Activated CD8-positive, alpha-beta memory T cell treated with anti-CD3 and anti-CD28 coated beads for 1 hour (primary cell): ENCODE measurements at places on chromosomes 5 and 9.

DNA sequence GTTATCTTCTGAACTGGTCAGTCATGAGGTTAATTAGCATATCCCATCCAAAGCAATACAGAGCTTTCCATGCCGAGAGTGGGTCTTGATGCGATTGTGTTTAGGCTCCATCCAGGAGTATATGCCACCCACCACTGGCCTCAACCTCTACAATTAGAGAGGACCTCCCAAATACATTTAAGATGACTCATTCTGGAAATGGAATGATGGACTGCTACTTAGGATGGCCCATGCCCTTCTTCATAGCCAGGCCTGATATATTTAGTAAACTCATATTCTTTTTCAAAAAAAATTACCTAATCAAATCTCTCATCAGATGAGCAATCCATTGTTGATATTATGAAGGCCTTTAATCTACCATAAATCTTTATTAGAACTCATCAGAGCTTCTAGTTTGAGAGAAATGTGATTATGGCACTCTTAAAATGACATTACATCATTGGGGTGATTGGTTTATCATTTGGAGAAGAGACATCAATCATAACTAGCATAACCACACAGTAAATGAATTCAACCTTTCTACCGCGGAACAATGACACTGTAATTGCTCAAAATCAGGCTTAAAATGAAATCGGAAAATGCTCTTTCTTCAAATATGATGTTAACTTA lies 414.2 kb upstream of the WWC1 start:
- DNase-seq: no peak

DNA sequence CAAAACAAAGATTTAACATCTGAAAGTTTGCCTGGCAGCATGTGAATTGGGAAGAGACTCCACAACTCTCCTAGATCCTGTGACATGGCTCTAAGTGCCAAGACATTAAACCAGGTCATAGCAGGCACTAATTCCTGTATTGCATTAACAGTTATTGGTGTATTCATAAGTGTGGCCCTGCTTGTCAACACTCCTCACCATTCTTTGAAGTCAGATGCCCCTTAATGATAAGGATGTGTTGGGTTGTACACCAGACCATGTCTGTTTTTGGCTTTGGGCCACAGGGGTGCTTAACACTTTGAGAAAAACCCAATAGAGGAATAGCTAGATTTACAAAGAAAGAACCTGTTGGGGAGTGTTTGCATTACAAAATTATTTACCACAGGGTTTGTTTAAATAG lies 43.4 kb upstream of the PDE8B start:
- DNase-seq: no peak

DNA sequence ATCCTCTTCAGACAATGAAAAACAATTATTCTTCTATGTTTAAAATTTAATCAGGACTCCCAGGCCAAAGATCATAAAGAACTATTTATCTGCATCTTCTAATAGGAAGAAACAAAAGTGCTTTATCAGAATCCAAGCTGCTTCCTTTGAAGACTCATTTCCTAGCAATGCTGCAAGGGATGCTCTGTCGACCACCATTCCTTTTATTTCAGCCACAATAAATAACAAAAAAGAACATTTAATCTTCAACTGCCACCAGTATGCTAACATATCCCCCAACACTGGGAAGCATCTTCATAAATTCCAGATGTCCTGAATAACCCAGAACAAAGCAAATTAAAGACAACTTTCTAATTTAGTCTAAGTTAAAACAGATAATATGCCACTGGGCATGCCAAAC lies 68.7 kb downstream of the PKD2L2 start:
- no peak for DNase-seq

- DNase-seq: no peak
Measured at GRCh38 chr5:119269061-119269944, 86.5 kb upstream of the TNFAIP8 start.

GRCh38 chr9:107827304-107827703 lies 337.7 kb upstream of the KLF4 start:
- DNase-seq: no peak
